ENCODE measurements at places on chromosomes 12 and 14. TPM values are rescaled to one million over a fixed set of nuclear protein-coding genes. Genes with fewer than 3 reads are reported as not detected.

GRCh38 chr14:61258985-61259384, 22.2 kb downstream of the TMEM30B start:
- no peak for DNase-seq

GRCh38 chr14:105408592-105408991, 10.3 kb downstream of the TEX22 start:
- DNase-seq, result no peak

GRCh38 chr14:69848156-69848555, 31.1 kb upstream of the SMOC1 start:
- no peak for DNase-seq

GRCh38 chr14:22303589-22304195, 285.3 kb downstream of the DAD1 start:
- DNase-seq, result no peak

DNA sequence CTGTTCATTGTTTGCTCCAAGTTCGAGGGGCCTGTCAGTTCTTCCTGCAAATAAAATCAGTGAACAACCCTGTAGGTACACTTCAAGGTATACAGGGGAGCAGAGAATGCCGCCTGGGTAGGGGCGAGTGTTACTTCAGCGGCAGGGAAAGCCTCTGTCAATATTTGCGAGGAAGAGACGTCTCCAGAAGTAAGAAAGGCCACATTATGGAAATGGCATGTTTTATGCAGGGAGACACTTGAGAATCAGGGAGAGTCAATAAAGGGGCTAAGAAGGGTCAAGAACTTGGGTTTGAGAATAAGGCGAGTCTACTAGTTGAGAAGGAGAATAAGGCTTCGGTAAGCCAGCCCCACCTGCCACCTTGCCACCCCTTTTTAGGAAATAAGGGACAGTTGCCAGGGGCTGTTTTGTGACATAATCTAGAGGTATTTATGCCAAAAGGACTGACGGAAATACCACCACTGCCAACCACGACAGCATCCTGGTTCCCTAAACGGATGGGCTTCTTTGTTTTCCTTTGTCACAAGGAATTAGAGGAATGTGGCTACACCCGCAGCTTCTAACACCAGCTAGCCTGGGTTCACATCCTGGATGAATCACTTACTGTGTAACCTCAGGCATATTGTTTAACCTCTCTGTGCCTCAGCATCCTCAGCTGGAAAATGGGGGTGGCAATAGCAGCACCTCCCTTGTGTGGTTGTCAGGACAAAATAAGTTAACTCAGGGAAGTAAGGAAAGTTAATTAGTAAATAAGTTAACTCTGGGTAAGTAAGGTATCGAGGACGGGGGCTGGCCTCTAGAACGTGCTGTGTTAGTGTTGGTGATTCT, 67.7 kb downstream of the EID3 start:
- DNase-seq, result no peak

GRCh38 chr12:130420071-130420470, 82.4 kb downstream of the PIWIL1 start:
- no peak for DNase-seq

- peak; percentile 65 for DNase-seq
Measured at GRCh38 chr12:64665514-64665913, 55.2 kb downstream of the RASSF3 start.

DNA sequence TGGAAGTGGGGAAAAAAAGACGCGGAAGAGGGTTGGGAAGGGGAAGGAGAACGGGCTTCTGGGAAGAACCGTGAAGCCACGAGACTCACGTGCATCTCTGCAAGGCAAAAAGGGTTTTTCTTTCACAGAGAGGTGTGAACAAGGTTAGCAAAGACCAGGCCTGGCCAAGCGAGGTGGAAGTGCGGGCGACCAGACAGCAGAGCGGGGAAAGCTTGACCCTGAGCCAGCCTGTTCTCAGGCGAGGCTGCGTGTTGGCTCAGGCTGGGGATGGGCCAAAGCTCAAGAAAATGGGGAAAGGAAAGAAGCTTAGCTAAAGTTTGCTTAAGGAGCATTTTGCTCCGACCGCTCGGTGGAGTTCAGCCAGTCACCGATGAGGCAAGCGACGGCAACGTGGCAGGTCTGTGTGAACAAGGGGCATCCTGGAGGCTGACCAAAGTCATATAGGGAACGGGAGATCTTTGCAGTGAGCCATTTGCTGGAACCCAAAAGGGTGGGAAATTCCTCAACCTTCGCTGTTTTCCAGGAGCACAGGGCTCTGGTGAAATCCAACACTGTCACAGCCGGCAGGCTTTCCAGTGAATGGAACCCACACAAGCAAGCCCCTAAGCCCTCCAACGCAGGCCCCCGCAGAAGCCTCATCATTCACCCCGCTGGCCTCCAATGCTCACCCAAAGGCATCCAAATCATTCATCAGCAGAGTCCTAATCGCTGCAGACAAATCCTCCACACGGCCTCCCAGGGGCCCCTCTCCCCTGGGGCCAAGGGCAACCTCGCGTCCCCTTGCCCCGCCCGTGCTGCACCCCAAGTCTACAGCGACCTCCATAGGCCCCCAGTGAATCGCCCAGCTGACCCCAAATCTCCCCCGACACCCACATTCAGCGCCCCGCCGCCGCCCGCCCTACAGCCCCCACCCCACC, 754 bp downstream of the ZNF605 start:
- DNase-seq, result peak; percentile 44

GRCh38 chr14:22932146-22932545, 3.0 kb upstream of the PRMT5 start:
- no peak for DNase-seq

DNA sequence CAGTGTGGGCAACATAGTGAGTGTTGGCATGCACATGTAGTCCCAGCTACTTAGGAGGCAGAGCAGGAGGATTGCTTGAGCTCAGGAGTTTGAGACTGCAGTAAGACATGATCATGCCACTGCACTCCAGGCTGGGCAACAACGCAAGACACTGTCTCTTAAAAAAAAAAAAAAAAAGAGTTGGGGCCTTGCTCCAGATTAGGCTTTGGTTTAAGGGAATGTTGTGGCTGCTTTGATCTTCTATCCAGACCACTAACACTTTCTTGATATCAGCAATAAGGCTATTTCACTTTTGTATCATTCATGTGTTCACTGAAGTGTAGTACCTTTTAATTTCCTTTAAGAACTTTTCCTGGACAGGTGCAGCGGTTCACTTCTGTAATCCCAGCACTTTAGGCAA, 2.8 kb upstream of the FITM1 start:
- no peak for DNase-seq

DNA sequence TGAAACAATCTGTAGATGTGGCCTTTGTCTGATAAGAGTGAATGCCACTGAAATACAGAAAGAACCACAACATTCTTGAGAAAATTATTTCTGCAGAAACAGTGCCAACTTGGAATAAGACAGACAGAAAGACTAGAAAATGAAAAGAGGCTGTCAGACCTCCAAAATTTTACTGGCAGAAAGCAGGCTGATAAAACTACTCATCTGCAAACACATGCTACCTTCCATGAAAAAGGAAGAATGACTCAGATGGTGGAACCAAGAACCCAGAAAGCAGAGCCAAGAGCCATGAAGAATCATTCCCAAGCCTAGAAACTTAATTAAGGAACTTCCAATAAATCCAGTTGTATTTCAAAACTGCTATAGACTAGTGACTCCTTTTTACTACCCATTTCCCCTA, 31.9 kb upstream of the OSBPL8 start:
- no peak for DNase-seq

GRCh38 chr12:88334271-88334670, 192.2 kb downstream of the TMTC3 start:
- no peak for DNase-seq

GRCh38 chr14:105498430-105499255, 7.6 kb downstream of the TEDC1 start:
- DNase-seq, result no peak

GRCh38 chr14:52563120-52563519, 10.5 kb downstream of the GPR137C start:
- DNase-seq, result no peak

GRCh38 chr14:93804654-93805053, 16.4 kb upstream of the PRIMA1 start:
- peak; percentile 22 for DNase-seq

GRCh38 chr12:44521702-44522101, 354.4 kb downstream of the NELL2 start:
- no peak for DNase-seq

- DNase-seq, result no peak
Measured at GRCh38 chr12:124150168-124150567, 144.7 kb upstream of the RFLNA start.

GRCh38 chr12:132197581-132198354, 53.5 kb downstream of the NOC4L start:
- DNase-seq, result no peak

Gene NUBPL
- total RNA-seq, result 9.1 TPM

Gene NPAS3
- not detected for total RNA-seq

Gene KRT79
- total RNA-seq, result not detected

Gene CAND1
- total RNA-seq, result 213 TPM

Gene ST8SIA1
- total RNA-seq, result 9.5 TPM

Gene HAL
- total RNA-seq, result 0.36 TPM

Gene FAM90A1
- 0.41 TPM for total RNA-seq
